ENCODE measurements at places on chromosomes 13 and 19. TPM values are rescaled to one million over a fixed set of nuclear protein-coding genes. Genes with fewer than 3 reads are reported as not detected.

DNA sequence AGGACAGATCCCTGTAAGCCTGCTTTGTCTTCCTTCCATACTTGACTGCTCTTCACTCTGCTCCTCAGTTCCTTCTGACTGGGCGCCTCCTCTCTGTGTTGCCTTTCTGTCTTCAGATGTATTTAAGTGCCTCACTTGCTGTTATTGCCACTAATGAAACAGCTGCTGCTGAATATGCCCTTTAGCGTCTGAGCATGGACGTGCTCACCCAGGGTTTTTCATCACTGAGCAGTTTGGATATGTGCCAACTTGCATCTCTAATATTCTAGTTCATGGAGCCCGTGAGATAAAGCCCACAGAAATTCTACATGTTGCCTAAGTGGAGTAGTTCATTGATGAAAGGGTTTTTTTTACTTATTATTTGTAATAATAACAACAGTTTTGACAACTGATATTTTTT lies 198.2 kb downstream of the MYO16 start:
- no peak for DNase-seq

- no peak for DNase-seq
These were observed 7.7 kb downstream of the SMAD9 start for GRCh38 chr13:36912369-36912768.

DNA sequence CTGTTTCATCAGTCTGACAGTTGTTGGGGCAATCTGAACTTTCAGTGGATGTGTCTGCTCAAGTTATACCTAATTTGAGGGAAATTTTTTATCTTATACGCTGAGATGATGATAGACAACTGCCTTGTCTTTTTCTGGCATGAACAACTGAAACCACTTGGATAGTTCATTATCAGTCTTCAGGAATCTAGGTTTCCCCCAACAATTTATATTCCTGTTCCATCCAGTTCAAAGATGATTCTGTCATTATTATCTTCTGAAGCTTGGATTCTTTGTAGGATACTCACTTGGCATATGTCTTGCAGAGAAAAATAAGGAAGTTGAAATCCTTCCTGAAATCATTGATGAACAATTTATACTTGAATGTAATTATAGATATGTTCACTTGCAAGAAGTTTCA lies 193.7 kb downstream of the LMO7 start:
- DNase-seq, result no peak

DNA sequence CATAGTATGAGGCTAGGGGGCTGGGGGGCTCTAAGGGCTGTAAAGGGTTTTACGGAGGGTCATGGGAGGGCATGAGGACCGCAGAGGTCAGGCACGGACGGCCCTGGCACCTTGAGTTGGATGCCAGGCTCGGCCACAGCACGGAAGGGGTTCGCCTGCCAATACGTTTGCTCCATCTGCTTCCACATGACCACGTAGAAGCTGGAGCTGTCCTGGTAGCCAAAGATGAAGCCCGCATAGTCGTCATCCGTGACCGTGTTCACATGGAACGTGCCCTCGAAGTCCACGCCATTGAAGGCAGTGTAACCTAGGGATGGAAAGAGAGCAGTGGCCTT lies 6.4 kb downstream of the COMP start:
- no peak for DNase-seq

The LYL1 gene
- total RNA-seq, result 3.4 TPM

Data from mesothelial cell of epicardium (in vitro differentiated cells).